ENCODE measurements at places on chromosomes 13 and 19.

- DNase-seq, result no peak
Observed at GRCh38 chr19:7658219-7658686, 10.6 kb upstream of the RETN start.

DNA sequence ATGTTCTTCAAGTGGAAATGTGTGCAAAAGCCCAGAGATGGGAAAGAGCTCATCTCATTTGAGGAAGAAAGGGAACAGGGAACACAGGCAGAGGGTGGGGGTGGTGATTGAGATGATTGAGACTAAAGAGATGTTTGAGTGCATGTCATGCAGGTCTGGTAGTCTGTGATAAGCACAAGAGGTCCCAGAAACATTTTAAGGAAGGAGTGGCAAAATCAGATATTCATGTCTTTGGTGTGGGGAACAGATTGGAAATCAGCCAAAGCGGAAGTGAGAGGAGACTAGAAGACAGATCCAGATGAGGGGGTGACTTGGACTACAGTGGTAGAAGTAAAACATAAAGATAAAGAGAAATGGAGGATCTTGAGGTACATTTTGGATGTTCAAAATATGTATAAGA is 39.4 kb upstream of the DACH1 start:
- no peak for DNase-seq

- no peak for DNase-seq
Observed at GRCh38 chr19:38617283-38617763, 430 bp downstream of the MAP4K1 start.

- DNase-seq, result no peak
Observed at GRCh38 chr19:55644842-55645511, 1.5 kb downstream of the ZNF581 start.

GRCh38 chr13:28817204-28817603 is 2.9 kb upstream of the MTUS2 start:
- DNase-seq, result no peak

GRCh38 chr13:67080351-67080750 is 149.8 kb downstream of the PCDH9 start:
- no peak for DNase-seq

DNA sequence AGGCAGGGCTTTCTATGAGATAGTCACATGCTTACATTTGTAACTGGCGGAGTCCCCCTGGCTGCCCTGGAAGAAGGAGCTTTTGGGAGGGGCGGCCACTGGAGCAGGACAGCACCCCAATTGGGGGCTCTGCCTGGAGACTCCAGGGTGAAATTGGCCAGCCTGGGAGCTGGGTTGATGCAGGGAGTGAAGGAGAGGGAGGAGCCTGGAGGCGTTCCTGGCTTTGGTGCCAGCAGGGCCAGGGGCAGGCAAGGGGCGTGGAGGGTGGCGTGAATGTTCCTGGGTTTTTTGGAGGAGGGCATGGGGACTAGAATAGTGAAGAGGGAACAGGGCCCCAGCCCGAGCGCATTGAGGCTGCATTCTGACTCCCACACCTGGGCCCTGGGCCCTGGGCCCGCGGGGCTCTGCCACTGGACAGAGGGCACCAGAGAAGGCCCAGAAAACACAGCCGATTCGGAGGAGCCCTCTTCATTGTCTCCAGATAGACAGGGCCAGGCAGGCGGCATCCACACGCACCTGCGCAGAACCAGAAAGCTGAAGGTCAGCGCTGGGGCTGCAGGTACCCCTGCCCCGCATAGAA is 29.5 kb downstream of the COMP start:
- DNase-seq, result no peak

- DNase-seq, result no peak
Observed at GRCh38 chr13:110116072-110116487, 190.9 kb downstream of the COL4A1 start.

DNA sequence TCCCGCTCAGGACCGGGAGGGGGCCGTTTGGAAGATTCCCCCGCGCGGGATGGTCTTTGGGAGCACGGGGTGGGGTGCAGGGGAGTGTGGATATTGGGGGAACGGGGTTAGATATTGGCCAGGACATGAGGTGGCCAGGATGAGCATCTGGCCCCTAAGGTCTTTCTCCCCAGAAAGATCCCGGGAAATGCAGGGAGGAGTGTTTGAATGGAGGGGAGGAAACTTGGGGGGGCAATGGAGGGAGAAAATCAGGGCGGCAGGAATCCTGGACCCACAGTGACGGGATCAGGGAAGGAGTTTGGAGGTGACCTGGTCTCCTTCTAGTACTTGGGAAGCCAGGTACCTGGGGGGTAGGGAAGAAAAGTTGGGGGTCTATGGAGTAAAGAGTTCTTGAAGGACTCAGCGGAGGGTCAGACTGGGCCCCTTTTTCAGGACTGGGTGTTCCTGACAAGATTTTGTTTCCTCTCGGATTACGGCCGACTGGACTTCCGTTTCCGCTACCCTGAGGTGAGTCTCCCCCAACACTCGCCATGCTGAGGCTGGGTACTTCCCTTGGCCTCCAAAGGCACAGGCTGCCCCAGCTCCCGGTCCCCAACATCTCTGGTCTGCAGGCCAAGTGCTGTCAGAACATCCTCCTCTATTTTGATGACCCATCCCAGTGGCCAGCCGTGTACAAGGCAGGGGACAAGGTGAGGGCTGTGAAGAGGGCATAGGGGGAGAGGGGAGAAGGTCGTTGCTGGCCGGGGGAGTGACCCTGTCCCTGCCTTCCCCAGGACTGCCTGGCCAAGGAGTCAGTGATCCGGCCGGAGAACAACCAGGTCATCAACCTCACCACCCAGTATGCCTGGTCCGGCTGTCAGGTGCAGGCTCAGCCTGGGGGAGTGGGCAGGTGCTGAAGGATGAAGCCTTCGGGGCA is 989 bp downstream of the TMEM145 start:
- DNase-seq, result no peak

DNA sequence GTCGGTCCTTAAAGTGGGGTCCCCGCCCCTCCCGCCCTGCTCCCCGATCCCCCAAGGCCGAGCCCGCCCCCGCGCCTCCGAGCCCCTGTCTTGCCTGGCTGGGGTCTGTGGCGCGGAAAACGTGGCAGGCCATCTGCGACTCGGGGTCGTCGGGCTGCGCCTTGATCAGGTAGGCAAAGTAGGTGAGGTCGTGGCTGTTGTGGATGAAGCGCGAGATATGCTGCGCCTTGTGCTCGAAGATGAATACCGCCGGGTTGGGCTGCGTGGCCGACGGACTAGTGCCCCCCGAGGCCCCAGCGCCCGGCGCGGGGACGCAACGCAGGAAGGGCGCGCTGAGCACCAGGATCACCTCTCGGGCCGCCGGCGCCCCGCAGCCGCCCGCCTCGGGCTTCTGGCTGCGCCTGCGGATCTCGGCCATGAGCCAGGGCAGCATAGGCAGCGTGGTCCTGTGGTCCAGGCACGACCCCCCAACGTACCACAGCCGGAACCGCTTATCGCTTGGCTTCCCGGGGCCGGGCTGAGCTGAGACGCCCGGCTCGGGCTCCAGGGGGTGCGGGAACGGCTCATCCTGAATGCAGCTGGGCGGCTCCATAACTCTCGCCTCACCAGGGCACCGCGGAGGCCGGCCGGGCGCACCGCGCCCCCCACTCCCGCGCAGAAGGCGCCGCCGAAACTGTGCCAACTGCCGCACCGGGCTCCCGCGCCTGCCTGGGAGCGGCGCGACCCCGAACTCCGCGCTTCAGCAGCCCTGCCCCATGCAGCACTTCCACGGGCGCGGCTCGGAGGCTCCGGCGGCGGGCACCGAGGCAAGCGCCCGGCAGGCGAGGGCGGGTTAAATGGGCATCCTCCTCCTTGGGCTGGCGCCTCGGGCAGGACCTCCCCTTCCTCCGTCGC is 546 bp downstream of the TBC1D4 start:
- DNase-seq, result no peak

GRCh38 chr13:111337741-111338140 is 17.3 kb downstream of the TEX29 start:
- no peak for DNase-seq

DNA sequence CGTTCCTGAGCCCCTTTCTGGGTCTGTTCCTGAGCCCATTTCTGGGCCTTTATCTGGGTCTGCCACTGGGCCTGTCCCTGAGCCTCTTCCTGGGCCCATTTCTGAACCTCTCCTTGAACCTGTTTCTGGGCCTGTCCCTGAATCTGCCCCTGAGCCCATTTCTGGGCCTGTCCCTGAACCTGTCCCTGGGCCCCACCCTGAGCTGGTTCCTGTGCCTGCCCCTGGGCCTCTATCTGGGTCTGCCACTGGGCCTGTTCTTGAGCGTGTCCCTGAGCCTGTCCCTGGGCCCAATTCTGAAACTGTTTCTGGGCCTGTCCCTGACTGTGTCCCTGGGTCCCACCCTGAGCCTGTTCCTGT is 40.4 kb upstream of the GRTP1 start:
- no peak for DNase-seq

DNA sequence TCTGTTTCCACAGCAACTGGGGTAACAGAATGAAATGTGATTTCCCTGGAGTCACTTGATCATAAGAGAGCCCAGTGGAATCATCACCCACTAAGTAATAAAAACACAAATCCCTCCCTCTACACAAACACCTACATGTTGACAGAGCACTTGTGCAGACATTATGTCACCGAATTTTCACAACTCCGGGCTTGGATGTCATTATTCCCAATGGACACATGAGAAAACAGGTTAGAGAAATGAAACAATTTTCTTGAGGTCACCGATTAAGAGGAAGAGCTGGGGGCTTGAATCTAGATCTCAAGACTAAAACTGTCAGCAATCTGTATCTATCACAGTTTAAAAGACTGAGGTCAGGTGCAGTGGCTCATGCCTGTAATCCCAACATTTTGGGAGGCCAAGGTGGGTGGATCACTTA is 3.1 kb downstream of the XRCC1 start:
- DNase-seq, result no peak

- no peak for DNase-seq
Observed at GRCh38 chr19:52946322-52947310, 16.1 kb downstream of the ZNF816 start.

DNA sequence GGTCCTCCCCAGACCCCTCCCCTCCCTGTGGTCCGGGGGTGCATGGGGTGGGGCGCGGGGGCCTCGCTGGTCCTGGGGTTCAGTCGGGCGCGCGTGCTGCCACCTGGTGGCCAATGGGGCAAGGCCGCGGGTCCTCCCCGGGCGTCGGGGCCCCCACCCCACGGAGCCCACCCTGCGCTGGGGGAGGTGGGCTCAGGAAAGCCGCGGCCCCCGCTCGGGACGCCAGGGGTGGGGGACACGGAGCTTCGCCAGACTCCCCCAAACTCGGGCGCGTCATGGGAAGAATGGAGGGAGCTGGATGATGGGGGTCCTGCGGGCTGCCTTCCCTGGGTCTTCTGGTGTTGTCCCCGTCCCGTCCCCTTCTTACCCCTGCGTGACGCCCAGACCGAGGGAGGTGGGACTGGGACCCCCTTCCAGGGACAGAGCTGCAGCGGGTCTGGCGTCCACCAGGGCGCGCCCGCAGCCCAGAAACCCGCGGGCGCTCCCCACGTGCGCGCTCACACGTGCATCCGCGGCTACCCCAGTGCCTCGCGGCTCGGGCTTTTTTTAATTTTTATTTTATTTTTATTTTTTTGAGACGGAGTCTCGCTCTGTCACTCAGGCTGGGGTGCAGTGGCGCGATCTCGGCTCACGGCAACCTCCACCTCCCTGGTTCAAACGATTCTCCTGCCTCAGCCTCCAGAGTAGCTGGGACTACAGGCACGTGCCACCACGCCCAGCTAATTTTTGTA is 19.8 kb upstream of the TCF3 start:
- DNase-seq, result no peak

DNA sequence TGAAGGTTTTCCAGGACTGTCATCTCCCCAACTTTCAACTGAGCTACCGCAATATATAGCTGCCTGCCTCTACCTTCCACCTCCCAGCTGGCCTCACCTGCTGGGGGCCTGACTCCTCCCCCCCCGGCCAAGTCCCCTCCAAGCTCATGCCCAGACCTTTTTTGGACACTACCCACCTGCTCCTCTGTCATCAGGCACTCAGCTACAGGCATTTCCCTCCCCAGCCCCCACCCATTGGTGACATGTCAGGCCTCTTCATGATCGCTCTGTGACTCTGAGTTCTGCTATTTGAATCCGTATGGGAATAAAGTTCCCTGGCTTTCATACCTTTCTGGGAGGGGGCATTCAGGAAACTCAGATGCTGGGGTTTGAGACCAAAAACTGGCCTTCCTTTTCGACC is 1.8 kb downstream of the PRKACA start:
- DNase-seq, result no peak

DNA sequence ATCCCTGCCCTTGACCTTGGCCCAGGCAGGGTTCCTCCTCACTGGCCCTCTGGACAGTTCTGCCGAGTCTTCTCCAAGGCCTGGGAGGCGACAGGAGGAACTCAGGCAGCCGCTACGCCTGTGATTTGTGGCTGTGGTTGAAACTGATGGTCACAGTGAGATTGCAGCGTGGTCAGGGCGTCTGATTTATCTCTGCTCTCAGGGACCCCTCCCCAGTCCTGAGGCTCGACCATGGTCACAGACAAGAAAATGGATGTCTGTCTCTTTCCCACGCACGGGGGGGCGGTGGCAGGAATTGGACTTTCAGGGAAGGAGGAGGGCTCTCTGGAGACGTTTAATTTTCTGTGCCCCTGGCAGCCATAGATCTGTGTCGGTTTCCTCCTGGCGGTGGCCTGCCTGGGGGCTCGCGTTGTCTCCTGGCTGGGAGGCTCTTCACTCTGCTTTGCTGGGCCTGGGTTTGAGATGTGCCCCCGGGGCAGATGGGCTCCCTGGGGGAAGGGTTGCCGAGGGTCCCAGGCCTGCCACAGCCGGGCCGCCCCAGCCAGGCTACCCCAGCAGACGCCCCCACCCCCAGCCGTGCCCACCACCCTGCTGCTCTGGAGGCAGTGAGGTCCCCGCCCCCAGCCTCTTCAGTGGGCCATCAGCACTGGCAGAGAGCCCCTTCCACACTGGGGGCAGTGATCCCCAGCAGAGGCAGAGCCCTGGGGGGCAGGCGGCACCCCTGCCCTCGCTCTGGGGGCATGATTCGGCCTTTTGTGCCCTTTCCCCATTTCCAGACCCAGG is 167.4 kb downstream of the KDM4B start:
- DNase-seq, result no peak

DNA sequence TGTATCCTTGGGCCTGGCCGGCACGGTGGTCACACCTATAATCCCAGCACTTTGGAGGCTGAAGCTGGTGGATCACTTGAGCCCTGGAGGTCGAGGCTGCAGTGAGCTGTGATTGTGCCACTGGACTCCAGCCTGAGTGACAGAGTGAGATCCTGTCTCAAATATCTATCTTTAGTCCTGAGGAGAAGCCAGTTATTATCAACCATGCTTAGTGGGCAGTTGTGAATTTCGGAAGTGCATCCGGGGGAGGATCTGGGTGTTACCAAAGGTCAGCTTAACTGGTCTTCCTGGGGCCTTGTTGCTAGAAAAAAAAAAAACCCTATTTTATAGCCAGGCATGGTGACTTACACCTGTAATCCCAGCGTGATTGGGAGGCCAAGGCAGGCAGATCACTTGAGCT is 9.6 kb downstream of the DHDH start:
- no peak for DNase-seq

DNA sequence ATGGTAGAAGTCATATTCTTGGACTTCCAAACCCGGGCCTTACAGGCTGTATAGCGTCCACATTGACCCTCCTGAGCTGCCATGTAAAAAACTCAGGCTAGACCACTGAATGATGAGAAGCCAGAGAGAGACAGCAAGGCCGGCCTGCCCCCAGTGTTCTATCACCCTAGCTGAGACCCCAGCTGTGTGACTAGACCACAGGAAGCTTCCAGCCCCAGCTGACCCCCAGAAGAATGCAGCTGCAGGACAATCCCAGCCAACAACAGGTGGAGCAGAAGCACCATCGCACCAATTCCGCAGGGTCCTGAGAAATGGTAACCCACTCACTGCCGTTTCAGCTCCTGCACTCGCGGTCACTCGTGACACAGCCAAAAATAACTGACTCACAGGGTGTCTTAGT is 2.9 kb upstream of the ATP11A start:
- no peak for DNase-seq

GRCh38 chr13:94588541-94588940 is 7.4 kb downstream of the TGDS start:
- no peak for DNase-seq

GRCh38 chr19:6577476-6578125 is 13.3 kb downstream of the CD70 start:
- DNase-seq, result no peak
